PC-3 (cell line): ENCODE measurements at places on chromosomes 3 and 15. TPM values are rescaled to one million over a fixed set of nuclear protein-coding genes. Genes with fewer than 3 reads are reported as not detected.
A peak's percentile ranks its signal among the peaks of the same experiment; 100 is the strongest.

- DNase-seq = no peak
Observed at GRCh38 chr3:154992655-154993054, 87.5 kb upstream of the MME start.

DNA sequence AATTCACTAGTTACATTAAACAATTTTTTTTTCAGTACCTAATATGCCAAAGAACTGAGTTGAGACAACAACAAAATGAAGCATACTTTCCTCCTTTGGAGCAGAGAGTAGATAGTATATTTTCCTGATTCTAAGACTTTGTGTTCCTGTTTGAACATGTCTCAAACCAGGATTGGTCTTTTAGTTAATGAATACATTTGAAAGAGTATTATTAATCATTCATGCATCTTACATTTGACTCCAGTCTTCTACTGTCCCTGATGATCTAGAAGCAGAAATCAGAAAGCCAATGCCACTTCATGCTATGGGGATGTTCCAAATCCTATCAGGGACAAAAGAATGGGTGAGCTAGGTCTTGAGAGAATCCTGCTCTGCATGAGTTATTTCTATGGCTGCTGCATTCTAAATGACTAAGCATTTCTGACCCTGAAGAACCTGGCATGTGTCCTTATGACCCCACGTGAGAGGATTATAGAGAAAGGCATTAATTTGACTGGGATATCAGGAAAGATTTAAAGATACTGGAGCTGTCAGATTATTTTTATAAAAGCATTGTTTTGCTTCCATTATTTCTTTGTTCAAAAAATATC is 32.9 kb upstream of the MBNL1 start:
- DNase-seq = no peak

DNA sequence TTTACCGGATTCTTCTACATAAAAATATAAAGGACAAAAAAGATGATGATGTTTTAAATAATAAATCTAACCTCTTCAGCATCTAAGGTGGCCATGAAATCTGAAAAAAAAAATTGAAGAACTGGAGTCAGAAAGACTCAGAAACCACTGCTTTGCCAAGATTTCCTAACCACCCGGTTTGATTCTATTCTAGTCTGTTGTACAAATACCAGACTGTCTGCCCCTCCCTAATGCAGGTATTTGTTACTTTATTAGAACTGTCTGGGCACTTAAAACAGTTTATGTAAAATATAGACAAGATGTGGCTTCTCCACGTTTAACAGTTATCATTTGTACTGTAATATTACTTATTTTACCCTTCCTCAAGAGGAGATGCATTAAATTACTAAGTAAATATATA is 48.8 kb downstream of the UACA start:
- DNase-seq = peak; percentile 41

GRCh38 chr3:89180334-89180733 is 72.9 kb downstream of the EPHA3 start:
- DNase-seq = peak; percentile 8

- no peak for DNase-seq
Observed at GRCh38 chr3:64308931-64309330, 83.7 kb upstream of the PRICKLE2 start.

- DNase-seq = peak; percentile 64
Observed at GRCh38 chr3:99825004-99825640, 7.5 kb downstream of the CMSS1 start.

DNA sequence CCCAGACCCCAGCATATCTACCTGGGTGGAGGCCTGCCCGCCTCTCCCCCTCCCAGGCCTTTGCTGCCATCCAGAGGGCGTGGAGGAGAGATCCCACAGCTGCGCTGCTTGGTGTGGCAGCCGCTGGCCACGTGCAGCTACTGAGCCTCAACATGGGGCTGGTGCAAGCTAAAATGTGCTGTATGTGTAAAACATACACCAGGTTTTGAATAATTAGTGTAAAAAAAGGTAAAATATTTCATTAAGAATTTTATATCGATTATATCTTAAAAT is 95.8 kb downstream of the SEC22A start:
- DNase-seq = peak; percentile 15

The CPNE9 gene
- 0.07 TPM in 1 of 2 replicates, not detected in the other for total RNA-seq

GRCh38 chr15:83588441-83588840 is 65.5 kb upstream of the ADAMTSL3 start:
- no peak for DNase-seq

The DAZL gene
- 0.04 TPM in 1 of 2 replicates, not detected in the other for total RNA-seq

The GPR149 gene
- total RNA-seq = not detected in 2 replicates

GRCh38 chr3:63470745-63471144 is 181.7 kb upstream of the SNTN start:
- DNase-seq = no peak

DNA sequence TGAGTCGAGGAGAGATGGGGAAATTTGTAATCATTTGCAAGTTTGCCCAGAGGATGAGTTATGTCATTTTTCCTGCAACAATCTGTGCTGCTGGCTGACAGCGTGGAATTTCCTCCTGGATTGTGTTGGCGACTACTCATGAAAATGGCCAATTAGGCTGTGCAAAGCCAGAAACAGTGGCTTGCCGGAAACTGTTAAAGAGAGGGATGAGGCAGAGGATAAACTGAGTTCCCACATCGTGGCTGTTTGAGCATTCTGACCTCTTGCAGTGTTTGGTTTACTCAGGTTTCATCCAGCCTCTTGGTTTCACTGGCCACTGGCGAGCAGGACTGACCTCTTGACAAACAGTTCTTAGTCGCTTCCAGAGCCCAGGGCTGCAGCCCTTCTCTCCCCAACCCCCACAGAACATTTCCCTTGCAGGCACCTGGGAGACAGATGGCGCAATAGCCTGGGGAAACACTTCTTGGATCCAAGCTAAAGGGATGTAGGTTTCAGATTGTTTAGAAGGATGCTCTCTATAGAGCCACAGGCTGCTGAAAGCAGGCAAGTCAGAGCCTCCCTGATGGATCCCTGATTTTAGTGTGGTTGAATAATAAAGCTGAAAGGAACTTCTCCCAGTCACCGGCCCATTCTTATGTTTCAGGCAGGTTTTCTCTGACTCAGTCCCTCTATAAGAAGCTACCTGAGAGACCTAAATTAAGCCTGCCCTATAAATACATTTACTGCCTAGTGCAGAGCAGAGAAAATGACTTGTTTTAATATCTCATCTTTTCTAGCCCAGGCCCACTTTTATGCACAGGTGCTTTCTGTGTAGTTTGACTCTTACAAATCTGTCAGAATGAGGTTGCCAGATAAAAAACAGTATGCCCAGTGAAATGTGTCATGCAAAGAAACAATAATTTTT is 92.8 kb upstream of the UBE2E1 start:
- DNase-seq = peak; percentile 82

GRCh38 chr15:84737005-84737404 is 11.4 kb upstream of the ZNF592 start:
- no peak for DNase-seq

DNA sequence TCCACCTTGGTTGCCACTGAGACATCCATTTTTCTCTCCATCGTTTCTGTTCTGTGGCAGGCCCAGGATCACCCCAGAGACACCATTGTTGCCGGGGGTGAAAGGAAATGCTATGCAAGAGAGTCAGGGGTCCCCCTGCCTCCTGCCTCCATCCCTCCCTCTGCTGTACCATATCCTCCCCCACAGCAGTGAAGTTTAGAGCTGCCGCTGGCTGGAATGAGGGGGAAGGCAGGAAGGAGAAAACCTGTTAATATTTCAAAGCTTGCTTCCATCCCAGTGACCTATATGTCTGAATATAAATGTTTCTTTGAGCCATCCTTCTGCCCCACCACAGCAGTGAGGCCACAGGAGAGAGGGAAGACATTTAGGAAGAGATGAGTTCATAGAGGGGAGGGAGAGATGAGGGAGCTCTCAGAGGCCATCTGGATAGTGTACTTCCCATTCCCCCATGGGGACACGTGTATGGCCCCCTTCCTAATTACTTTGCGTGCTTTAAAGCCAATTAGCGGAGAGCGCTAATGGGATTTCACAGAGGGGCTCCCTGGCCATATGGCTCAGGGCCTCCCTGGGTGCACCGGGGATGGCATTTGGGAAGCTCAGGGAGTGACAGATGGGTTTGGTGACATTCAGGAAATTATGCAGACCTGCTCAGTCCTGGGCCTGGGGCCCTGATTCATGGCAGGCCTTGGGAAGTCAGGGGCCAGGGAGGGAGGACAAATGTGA is 40.4 kb upstream of the CHRNB4 start:
- DNase-seq = no peak

The IL17RB gene
- 2.3 TPM in 2 replicates for total RNA-seq

The ANKUB1 gene
- total RNA-seq = not detected in 2 replicates

The NOX5 gene
- total RNA-seq = 237 and 339 TPM in 2 replicates

The C3orf38 gene
- total RNA-seq = 15.7 and 24.3 TPM in 2 replicates
